ENCODE measurements at places on chromosomes 11 and 22.

DNA sequence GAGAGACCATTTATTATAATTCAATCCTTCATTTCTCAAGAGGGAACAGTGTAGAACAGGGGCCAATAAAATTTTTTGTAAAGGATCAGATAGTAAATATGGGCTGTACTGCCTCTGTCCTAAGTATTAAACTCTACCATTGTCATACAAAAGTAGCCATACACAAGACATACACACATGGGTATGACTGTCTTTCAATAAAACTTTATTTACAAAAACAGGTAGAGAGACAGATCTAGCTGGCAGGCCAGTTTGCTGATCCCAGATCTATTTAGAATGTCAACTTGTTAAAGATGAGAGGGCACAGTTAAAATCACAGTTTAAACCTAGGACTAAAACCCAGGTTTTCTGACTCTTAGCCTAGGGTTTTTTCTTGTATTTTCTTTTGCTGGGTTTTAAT lies 16.7 kb downstream of the TRAF6 start:
- DNase-seq, result no peak

DNA sequence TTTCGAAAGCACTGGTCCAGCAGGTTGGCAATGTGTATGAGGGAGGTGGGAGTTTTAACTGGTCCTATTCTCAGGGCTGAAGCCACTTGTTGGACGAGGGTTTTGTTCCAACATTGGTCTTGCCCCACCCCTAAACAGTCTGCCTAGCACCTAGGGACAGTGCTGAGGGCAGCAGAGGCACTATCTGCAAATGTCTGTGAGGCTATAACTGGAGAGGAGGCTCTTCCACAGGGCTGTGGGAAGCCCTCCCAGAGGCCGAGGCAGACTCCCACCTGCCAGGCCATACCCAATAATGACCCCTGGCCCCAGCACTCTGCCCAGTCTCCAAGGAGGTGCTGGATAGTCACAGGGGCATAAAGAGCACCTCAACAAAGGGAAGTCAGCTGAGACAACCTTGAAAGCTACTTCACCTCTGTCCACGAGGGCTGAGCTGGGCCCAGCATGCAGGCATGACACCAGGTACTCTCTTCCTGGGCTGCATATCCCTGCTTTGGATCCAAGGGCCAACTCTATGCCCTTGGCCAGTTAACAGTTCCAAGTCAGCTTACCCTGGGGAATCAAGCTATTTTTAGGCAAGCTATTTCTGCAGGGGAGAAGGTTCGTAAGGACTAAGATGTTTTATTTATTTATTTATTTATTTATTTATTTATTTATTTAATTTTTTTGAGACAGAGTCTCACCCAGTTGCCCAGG lies 40.2 kb upstream of the SLC25A1 start:
- DNase-seq, result no peak

- DNase-seq, result no peak
These were observed 1883.4 kb upstream of the RAG2 start for GRCh38 chr11:38481391-38481790.

- peak; percentile 91 for DNase-seq
These were observed 16.5 kb upstream of the PRR5 start for GRCh38 chr22:44685384-44686056.

GRCh38 chr11:102293873-102294601 lies 23.2 kb upstream of the BIRC3 start:
- no peak for DNase-seq

DNA sequence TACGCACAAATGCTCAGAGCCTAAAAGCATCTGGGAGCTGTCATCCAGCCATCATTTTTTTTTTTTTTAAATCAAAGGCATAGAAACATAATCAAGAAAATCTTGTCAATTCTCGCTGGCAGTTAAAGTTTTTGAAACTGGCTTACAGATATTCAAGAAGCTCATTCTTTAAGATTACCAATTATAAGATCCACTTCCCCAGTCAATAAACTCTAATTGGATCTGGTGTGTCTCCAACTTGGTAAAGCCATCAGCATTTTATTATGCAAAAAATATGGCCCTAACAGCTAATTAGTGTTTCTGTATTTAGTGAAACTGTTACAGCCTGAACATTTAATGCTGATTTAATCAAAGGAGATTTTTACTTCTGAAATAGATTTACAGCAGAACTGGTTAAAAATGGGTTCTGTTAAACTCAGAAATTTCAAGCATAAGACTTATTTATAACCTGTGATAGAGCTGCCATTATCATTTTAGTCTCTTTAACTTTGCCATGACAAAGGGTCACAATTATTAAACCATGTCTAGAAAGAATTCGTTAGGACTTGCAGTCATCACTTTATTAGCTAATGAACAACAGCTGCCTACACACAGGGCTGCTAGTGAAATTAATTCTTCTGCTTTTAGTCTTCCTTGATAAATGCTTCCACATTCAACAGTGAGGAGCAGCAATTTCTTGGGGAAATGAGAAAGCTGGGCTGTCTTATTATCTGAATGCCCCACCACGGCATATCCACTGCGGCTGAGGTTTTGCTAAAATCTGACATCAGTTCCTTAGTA lies 176.4 kb upstream of the PITPNB start:
- DNase-seq, result no peak
